Dermis blood vessel endothelial cell (primary cell): ENCODE measurements at places on chromosomes 6 and 20. TPM values are rescaled to one million over a fixed set of nuclear protein-coding genes. Genes with fewer than 3 reads are reported as not detected.

- DNase-seq = no peak
Observed at GRCh38 chr6:160831739-160832138, 129.7 kb downstream of the PLG start.

GRCh38 chr20:45639687-45640086 lies 8.6 kb upstream of the WFDC9 start:
- no peak for DNase-seq

- DNase-seq = peak; percentile 44
Observed at GRCh38 chr6:104566411-104566810, 293.3 kb downstream of the HACE1 start.

- DNase-seq = no peak
Observed at GRCh38 chr20:40880063-40880728, 148.4 kb upstream of the TOP1 start.

- DNase-seq = no peak
Observed at GRCh38 chr6:68689910-68690309, 54.8 kb downstream of the ADGRB3 start.

DNA sequence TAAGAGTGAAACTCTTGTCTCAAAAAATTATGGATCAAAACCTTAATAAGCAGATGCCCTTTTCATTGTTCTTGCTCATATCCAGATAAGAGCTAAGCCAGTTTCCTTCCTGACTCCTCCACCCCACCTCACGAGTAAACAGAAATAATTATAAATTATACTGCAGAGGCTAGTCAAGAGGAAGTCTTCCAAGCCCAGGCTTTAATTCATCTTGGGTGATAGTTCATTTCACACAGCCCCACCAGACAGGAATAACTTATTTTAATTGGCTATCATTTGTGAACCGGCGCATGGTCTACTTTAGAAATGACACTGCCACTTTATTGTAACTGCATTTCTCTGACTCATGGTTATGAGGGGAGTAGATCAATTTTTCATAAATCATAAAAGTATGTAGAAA lies 102.0 kb downstream of the BTBD3 start:
- peak; percentile 10 for DNase-seq

DNA sequence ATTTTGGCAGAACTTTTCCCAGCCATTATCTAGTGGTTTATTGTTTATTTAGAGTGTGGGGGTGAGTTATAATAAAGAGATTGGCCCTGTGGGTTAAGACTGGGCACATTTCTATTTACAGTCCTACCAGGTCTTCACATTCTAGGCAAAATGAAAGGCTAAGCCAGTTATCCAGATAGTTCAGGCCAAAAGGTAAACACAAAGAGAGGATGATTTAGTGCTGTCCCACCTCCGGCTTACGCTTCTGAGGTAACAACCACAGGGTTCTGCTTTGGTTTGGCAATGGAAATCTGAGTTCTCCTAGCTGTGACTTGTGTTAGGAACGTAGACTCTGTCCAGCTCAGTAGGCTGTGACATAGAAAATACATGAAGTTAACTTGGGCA lies 50.3 kb upstream of the PTPRK start:
- DNase-seq = no peak

DNA sequence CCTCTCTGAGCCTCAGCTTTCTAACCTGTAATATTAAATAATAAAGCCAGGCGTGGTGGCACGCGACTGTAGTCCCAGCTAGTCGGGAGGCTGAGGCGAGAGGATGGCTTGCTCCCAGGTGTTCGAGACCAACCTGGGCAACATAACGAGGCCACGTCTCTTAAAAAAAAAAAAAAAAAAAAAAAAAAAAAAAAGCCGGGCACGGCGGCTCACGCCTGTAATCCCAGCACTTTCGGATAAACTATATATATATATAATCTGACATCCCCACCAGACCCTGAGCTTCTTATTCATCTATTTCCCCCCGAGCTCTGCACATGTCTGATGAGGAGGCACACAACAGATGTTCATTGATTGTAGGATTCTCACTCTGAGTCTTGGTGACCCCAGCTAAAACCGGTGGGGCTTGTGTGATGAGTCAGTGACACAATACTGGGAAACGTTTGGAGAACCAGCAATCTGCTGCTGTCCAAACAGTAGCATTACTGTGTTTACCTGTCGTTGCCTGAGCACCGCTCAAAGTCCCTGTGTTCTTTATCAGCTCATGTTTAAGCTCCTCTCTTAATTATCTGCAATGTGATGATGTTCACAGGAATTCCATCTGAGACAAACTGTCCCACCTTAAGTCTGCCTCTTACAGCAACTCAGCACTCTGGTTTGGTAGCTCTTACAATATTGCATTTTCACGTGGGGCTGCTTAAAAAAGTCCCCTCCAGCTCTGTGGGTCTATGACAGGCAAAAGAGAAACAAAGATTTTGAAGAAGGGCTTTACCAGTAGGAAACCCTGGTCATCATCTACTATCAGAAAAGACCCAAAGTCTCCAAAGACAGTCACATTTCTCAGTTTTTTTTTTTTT lies 1.0 kb upstream of the SPATA2 start:
- DNase-seq = peak; percentile 62

- DNase-seq = no peak
Observed at GRCh38 chr6:19880066-19880465, 42.9 kb downstream of the ID4 start.

GRCh38 chr6:132400883-132401617 lies at the start of gene MOXD1:
MOXD1 (minus strand) TSS chr6:132401475; CDS start chr6:132401426, 49 bp downstream.
- DNase-seq = peak; percentile 30

DNA sequence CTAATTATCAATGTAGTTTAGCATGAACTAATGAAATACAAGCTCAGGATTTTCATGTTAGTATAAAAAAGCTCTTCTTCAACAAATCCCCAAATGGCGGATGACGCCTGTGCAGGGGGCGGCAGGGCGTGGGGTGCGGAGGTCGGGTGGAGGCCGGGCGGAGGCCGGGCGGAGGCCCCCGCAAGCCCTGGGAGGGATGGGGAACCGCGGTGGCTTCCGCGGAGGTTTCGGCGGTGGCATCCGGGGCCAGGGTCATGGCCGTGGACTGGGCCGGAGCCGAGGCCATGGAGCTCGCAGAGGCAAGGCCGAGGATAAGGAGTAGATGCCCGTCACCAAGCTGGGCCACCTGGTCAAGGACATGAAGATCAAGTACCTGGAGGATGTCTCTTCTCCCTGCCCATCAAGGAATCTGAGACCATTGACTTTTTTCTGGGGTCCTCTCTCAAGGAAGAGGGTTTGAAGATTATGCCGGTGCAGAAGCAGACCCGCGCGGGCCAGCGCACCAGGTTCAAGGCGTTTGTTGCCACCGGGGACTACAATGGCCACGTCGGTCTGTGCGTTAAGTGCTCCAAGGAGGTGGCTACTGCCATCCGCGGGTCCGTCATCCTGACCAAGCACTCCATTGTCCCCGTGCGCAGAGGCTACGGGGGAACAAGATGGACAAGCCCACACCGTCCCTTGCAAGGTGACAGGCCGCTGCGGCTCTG lies 10.4 kb upstream of the EIF2S2 start:
- no peak for DNase-seq

DNA sequence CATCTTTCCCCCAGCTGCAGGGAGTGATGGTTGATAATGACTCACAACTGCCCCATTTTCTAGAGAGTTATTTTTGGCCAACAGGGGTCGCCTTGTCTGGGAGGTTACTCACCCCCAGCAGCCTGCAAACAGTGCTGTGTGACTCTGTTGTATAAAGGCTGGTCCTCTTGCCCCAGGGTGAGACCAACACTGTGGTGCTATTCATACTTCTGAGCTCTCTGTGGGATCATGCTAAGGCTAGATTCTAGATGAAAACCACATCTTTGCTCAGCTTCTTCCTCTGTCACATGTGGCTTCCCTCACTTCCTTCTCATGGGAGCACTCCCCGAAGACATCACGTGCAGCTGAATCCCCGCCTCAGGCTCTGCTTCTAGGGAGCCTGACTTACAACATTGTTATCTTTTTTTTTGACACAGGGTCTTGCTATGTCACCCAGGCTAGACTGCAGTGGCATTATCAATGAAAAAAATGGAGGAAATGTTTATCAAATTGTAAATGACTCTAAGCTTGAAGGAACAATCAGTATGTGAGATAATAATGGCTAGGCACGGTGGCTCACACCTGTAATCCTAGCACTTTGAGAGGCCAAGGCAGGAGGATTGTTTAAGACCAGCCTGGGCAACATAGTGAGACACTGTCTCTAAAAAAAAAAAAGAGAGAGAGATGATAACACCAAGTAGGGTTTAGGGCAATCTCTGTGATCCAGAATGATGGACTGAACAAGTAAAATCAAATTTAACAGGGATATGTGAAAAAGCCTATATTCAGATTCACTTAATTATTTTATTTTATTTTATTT lies 55.7 kb upstream of the SLC23A2 start:
- peak; percentile 52 for DNase-seq

DNA sequence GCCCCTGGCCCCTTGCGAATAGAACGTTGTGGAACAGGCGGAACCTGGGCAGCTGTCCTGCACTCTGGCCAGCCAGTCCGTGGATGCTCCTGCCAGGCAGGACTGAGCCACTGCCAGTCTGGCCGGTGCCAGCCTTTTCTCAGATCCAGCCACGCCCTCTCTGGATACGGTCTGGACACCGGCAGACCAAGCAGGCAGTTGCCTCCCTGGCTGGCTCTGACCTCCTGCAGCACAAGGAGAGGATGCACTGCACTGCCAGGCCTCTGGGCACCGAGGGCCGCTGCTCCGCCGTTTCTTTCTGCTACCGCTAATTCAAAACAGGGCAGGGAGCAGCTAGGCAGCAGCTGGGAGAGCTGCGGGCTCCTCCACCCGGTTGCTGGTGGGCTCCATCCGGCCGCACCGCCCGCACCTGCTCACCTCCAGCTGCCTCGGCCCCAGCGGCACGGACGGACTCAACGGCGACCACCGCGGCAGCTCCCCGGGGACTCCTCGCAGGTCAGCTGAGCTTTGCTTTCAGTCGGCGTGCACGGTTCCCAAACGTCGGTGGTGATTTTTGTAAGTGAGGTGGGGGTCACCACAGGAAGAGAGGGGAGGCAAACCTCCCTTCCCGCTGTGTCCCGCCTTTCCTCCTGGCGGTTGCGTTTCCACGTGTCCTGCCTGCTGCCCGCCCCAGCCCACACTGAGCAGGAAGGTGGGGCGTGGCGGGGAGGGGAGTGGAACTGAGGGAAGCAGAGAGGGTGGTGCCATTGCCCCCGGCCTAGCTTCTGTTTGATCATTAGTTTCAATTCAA lies 30.3 kb upstream of the AFDN start:
- peak; percentile 33 for DNase-seq

- DNase-seq = no peak
Observed at GRCh38 chr6:88855541-88856147, 107.8 kb downstream of the RNGTT start.

DNA sequence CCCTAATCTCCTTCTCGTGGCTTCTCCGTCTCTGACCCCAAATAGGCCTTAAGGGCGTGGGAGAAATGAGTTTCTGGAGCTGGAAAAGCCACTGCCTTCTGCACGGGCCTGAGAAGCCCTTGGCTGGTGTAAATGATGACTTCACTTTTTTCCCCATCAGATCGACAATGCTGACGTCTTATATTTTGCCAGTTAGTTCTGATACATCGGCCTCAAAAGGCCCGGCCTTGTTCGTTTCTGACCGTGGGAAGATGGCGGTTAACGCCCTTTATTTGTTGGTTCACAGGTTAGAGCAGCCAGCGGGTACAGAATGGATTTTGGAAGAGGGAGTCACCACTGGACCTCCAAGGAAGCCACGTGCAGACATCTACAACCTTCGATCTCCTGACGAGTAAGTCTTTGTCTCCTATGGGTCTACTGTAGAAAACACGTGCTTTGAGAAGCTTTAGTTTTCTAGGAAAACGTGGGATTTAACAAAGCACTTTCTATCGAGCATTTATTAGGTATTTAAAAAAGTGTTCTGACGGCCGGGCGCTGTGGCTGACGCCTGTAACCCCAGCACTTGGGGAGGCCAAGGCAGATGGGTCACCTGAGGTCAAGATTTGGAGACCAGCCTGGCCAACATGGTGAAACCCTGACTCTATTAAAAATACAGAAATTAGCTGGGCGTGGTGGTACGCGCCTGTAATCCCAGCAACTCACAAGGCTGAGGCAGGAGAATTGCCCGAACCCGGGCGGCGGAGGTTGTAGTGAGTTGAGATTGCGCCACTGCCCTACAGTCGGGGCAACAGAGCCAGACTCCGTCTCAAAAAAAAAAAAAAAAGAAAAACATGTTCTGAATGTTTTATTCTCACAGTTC lies 1.2 kb upstream of the ZNFX1 start:
- DNase-seq = peak; percentile 43

DNA sequence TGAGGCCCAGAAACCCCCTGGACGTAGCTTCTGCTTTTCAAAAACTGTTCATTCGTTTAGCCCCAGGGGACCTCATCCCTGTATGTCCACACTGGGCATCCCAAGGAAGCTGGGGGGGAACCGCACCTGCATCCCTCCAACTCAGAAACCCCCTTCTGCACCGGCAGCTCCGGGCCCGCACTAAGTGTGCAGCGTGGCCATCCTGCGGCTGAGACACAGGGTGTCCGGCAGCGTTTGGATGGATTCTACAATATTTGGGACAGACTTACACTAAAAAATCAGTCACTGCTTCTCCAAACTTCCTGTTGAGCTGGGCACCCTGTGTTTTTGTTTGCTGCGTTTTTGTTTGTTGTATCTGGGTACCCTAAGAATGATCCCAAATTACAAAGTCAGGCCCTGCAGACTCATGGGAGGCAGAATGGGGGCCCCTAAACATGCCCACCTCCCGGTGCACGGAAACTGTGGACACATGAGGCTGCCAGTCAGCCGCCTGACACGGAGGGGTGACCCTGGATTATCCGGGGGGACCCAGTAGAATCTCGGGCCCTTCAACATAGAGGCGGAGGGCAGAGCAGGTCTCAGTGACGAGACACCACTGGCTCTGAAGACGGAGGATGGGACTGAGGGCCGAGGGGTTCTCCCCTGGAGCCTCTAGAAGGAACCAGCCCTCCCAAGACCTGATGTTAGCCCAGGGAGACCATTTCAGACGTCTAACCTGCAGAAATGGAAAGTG lies 88.2 kb upstream of the BHLHE23 start:
- DNase-seq = no peak

GRCh38 chr20:10288954-10289646 lies 70.5 kb downstream of the SNAP25 start:
- DNase-seq = no peak

GRCh38 chr20:33915726-33916331 lies 77.9 kb upstream of the RALY start:
- DNase-seq = peak; percentile 40

DNA sequence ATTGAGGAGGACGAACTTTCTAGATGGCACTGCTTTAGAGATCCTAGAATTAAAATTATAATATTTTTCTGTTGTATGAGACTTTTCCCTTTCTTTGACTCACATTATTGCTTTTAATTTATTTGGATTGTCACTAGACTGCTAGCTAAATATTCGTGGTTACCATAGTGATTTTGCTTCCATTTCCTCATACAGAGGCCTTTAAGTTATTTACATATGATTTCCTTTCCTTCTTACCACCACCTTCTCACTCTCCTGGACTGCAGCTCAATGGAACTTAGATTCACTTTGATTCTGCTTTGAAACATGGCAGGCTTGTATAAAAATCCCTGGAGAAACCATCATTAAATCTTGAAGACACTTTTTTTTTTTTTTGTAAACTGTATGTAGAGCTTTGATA lies 222.9 kb downstream of the LAMA2 start:
- DNase-seq = peak; percentile 13

TAGAP gene
- not detected in 2 replicates for total RNA-seq

METTL24 gene
- total RNA-seq = not detected in 2 replicates

CCN6 gene
- total RNA-seq = not detected in 2 replicates

MYO6 gene
- total RNA-seq = 34.4 and 67.2 TPM in 2 replicates

RIPOR3 gene
- total RNA-seq = 0.68 TPM in 1 of 2 replicates, not detected in the other

ROS1 gene
- under 0.01 TPM in 1 of 2 replicates, not detected in the other for total RNA-seq

OLIG3 gene
- not detected in 2 replicates for total RNA-seq
